ENCODE measurements at places on chromosomes 3 and 15.

GRCh38 chr15:89761009-89761831, 10.2 kb upstream of the MESP1 start:
- no peak for DNase-seq

DNA sequence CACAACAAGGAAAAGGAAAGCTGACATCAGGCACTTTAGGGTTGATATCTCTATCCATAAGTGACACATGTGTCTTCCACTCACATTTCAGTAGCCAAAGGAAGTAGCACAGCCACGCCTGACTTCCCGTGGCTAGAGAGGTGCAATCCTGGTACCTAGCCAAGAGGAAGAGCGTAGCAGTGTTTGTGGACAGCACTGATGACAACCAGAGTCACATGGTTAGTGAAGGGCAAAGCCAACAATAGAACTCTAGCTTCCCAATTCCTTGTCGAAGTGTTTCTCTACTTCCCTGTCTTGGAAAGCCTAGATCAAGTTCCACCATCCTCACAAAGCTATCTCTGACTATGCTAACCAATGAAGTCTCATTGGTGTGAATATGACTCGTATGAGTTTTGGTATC, 189.2 kb downstream of the RSL24D1 start:
- DNase-seq = no peak

GRCh38 chr3:5019411-5020241, 40.4 kb downstream of the BHLHE40 start:
- no peak for DNase-seq

- no peak for DNase-seq
Measured at GRCh38 chr3:117523418-117523817, 813.8 kb downstream of the TUSC7 start.

DNA sequence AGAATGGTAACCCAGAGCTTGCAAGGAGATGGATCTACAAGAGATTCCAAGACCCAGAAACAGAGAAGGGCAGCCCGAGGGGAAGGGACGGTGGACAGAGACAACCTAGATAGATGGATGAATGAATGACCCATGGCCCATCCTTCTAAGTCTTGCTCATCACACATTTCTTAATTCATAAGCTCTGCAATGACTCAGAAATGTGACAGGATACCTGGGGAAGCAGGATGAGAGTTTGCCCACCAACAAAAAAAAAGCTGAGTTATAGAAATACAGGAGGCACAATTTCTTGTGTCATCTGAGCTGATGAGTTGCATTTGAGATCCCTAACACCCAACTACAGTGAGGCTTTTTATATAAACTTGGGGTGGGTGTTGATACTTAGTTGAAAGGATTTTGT, 76.6 kb downstream of the CNTN3 start:
- DNase-seq = no peak

DNA sequence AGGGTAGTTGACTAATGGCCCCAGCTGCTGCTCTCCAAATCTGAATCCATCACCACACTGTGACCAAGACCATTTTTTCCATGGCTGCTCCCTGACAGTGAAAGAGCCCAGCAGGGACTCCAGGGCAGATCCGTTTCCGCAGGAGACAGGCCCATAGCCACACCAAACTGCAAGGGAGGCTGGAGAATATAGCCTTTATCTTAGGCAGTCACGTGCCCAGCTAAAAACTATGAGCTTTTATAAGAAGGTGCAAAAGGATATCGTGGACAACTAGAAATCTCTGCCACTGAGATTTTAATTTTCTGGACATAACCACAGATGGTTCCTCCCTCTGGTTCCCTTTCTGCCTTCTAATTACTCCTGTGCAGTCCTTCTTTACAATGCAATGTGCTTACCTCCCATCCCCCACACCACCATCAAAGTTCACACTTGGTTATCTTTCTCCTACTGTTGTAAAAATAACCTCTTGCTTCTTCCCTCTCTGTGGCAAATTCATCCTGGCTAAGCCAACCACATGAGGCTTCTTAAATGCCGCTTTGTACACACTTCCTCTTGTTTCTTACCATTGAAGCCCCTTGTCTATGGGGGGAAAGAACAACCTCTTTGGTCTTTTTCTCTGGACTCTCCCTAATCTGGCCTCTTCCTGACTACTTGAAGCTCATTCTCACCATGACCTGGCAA, 233.7 kb downstream of the SHQ1 start:
- no peak for DNase-seq

DNA sequence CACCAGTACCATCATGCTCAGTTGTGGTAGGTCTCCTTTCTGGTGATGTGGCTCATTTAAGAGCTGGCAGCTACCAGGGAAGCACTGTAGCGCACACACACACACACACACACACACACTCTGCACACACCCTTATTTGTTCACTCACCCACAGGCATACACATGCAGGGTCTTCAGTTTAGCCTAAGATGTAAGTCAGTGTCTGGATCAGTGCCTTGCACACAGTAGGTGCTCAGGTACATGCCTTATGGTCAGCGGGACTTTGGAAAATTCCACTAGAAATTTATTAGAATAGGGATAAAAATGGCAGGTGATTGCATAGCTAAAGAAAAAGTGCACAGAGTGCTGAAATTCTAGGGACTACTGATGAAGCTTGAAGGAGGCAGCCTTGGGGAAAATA, 23.6 kb downstream of the XYLB start:
- DNase-seq = no peak

- no peak for DNase-seq
Measured at GRCh38 chr15:47846876-47847275, 129.6 kb downstream of the SEMA6D start.

- peak; percentile 85 for DNase-seq
Measured at GRCh38 chr3:141482245-141482922, 4.4 kb upstream of the RASA2 start.

GRCh38 chr15:91488452-91488851, 365.1 kb upstream of the SLCO3A1 start:
- DNase-seq = no peak

- no peak for DNase-seq
Measured at GRCh38 chr3:88112289-88112688, 37.5 kb upstream of the C3orf38 start.

- no peak for DNase-seq
Measured at GRCh38 chr3:139222100-139222657, 121.6 kb upstream of the MRPS22 start.

DNA sequence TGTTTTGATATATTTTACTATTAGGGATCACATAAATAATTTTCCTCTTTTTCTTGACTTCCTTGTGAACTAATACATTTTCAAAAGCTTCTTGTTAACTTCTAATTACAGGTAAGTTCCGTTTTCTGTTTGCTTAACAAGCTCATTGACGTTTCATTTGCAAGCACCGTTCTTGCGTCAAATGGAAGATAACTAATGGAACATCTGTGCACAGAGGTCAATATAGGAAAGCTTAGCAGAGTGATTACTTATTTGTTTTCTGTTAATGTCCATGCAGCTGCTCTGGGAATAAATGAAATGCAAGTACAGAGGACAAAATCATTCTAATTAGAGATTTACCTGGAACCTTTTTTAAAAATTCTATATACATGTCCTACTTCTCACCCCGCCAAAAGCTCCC, 115.5 kb upstream of the C2CD4B start:
- no peak for DNase-seq

GRCh38 chr3:62818347-62818746, 56.9 kb downstream of the CADPS start:
- no peak for DNase-seq

- DNase-seq = no peak
Measured at GRCh38 chr15:42155546-42156242, 742 bp downstream of the PLA2G4F start.

DNA sequence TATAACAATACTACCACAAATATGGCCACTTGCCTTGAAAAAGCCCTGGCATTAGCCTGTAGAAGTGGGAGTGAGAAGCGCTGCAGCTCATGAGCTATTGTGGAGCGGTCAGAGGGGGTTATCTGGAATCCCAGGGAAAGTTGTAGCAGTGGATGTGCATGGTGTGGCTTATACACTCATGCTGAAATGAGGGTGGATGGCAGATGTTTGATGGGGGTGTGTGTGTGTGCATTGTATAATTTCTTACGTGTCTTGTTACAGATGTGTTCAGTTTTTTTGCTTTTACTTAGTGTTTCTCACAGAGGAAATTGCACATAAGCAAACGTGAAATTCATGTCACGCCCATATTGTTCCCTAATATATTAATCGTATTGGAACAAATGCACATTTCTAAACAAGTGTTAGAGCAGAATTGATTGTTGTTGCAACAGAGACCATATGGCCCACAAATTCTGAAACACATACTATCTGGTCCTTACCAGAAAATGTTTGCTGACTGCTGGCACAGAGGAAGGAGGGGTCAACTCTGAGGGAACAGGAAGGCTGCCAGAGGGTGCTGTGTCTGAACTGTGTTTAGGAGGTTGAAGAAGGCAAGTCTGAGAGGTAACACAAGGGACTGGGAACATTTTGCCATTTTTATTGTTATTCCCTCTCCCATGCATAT, 200.0 kb upstream of the CFAP20DC start:
- DNase-seq = no peak

DNA sequence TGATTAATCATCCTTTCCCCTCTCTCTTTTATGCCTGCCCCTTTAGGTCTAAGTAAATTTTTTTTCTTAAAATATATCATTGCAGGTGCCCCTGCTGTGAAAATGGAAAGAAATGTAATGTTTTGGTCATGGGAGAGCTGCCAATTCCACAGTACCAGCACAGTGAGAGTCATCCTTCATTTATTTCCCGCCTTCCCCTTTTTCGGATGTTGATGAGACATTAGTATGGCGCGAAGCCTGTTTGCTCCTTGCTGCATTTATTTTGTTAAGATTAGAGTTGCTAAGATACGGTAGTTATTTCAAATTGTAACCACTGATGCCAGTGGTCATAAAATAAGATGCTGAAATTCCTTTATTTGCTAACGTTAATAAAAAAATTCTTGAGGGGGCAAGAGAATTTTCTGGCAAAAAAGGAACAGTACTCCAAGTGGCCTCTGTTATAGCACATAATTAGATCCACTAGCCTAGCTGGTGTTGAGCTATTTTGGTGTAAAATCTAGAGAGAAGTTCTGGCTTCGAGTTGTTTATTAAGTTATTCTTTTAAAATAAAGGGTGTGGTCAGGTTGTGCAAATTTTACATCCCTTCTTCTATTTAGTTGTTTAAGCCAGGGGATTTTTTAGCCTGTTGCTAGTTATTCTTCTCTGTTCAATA, 62.8 kb downstream of the MDFIC2 start:
- peak; percentile 58 for DNase-seq

DNA sequence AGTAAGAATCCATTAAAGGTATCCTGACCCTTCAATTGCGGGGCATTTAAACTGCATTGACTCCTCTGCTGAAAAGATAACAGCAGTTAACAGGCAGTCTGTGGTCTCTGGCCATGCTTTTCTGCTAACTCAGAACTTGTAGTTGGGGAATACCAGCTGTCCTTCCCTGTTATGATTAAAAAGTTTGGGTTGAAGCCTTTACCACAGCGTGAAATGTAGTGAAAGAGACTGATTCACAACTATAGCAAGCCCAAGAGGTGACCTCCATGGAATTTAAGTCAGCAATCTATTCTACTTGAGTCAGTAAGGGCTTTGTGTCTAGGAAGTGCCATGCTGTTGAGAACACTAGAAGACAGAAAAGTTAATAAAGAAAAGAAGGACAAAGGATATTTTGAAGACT, 1037.3 kb downstream of the SI start:
- no peak for DNase-seq

- no peak for DNase-seq
Measured at GRCh38 chr3:9732080-9732739, 675 bp downstream of the BRPF1 start.

DNA sequence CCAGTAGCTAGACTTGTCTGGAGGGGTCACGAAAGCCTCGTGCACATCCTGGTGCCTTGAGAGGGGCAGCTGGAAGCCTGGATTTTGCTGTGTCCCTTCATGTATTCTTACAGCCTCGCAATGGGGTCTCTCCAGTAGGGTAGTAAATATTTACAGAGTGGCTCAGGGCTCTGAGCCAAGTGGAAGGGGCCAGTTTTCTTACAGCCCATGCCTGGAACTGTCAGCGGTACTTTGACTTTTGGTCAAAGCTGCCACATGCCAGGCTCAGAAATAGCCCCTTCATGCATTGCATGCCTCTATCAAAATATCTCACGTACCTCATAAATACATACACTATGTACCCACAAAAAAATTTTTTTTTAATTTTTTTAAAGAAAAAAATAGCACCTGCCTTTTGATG, 119.2 kb downstream of the OSBPL10 start:
- DNase-seq = no peak

DNA sequence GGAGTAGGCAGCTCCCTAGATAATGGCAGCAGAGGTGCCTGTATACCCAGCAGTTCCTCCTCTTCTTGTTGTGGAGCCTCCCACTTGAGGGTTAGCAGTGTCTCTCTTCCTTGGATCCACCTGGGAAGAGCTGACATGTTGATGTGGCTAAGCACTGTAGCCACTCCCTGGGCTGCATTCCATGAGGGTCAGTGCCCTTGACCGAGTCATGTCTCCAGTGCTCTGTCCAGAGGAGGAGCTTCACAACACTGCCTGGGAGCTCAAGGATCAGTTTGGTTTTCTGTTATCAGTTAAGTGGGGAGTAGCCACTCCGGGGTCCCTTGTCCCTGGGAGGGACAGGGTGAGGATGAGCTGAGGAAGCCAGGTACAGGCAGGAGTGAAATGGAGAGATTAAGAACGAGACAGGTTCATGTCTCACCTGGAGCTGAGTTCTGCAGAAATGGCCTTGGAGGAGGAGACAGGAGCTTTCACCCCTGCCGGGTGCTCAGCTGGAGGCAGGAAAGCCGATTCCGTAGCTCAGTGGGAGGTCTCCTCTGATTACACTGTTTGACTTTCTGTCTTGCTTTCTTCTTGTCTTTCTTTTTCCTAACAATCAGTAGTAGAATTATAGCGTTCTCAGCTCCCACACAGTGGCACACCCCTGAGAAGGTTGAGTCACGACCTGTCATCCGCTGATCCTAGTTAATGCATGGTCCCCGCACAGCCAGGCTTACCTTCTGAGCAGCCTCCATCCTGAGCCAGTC, 57.9 kb upstream of the SEC22A start:
- DNase-seq = no peak

- no peak for DNase-seq
Measured at GRCh38 chr3:183498634-183499033, 56.9 kb downstream of the KLHL6 start.

GRCh38 chr3:111603679-111604078, 8.5 kb upstream of the ZBED2 start:
- no peak for DNase-seq

GRCh38 chr15:58387130-58387529, 44.7 kb upstream of the LIPC start:
- no peak for DNase-seq

- DNase-seq = no peak
Measured at GRCh38 chr3:159045279-159045885, 243.5 kb downstream of the MFSD1 start.

DNA sequence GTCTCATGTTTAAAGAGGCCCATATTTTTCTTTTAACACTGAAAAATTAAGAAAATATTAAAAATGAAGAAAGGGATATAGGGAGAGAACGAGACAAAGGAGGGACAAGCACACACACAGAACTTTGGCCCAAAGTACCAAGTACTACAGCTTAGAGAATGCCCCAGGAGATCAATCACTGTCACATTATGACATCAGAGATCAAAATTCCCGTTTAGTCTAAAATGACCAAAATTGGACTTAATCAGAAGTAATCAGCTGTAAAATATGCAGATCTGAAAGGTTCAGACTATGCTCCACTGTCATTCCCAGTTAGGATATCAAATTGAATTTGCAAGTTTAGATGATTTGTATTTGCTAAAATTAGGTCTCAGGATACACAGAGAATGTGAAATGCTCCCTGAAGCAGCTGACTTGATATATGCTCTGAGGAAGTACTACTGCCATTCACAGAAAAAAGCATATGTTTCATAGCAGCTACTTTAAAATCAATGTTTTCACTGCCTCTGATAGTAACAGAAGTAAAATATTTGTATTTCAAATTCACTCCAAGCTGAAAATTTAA, 123.0 kb downstream of the PEAK1 start:
- DNase-seq = no peak

- DNase-seq = no peak
Measured at GRCh38 chr3:30713885-30714503, 107.6 kb downstream of the TGFBR2 start.

Data from HS-27A (cell line).